ENCODE measurements at places on chromosomes 4 and X.

DNA sequence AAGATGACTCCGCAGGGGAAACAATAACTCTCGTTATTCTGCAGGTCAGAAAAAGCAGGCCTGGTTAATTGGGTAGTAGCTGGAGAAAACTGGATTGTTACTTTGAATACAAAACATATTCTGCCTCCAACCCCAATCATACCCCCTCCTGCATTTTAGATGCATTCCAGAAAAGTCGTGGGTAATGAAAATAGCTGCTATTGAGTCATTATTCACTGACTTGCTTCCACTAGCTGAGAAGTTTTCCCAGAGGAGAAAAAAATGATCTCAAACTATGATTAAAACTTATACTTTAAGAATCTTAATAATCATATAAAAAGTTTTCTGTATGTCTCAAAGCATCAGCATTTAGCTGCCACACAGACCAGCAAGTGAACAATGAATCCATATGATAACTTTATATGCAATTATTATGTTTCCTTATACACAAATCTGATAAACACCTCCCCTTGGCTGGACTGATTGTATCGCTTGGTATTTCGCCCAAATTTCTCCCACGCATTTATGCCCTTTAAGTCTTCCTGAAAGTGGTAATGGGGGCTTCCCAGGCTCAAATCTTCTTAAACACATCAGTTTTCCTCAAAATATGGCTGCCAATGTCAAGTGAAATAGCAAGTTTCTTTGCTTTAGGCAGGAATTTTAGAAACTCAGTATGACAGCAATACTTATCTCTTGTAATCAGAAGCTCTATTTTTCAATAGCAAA, 181.0 kb downstream of the LDB2 start:
- no peak for DNase-seq

DNA sequence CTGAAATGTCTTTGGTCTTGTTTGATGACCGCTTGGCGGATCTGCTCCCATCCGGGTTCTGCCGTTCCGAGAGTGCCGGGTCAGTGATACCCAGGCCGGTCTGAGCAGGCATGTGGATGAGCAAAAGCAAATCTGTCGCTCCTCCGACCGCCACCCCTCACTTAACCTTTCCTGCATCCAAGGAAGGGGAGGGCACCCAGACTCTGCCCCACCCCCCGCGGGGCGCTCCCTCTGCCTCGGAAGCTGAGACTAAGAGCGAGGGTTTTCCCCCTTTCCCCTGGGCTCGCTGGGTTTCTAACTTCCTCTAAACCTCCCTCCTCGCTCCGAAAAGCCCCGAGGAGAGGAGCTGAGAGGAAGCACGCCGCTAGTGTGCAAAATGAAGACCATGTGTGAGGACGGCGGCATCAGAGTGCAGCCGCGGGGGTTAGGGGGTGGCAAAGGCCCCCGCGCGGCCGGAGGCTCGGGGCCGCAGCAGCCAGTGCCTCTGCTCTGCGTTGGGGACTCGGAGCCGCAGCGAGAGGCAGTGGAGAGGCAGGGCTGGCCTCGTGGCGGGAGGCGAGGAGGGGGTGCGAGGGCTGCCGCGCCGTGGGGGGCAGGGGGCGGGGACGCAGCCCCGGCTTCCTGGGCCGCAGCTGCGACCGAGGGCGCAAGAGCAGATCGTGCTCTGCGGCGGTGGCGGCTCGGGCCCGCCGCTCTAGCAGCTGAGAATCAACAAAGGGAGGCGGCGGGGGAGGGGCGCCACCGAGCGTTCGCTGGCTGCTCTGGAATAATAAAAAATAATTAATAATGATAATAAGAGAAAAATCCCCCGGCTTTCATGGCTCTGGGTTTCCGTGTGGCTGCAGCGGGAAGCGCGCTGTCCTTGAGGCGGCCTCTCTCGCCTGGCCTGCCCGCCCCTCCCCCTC, 55.8 kb upstream of the BCOR start:
- no peak for DNase-seq

GRCh38 chr4:95293014-95293413, 255.8 kb downstream of the UNC5C start:
- DNase-seq: no peak

DNA sequence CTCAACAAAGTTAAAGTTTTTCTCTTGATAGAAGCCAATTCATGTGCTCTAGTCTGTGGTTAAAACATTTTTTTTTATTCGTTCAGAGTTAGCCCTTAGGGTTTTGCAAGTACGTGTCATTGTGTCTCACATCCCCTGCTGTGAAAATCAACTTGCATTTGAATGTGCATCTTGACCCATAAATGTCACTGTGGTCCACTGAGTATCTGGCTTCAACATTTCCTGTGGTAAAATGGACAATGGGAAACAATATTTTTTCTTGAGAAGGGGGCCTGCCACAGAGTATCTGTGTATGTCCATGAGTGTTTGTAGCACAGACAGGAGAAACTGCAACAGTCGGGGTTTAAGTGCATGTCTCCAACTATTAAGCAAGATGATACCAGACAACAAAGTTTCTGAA, 554.8 kb upstream of the TENM3 start:
- no peak for DNase-seq

GRCh38 chr4:6020613-6021012, 2.4 kb upstream of the C4orf50 start:
- no peak for DNase-seq

DNA sequence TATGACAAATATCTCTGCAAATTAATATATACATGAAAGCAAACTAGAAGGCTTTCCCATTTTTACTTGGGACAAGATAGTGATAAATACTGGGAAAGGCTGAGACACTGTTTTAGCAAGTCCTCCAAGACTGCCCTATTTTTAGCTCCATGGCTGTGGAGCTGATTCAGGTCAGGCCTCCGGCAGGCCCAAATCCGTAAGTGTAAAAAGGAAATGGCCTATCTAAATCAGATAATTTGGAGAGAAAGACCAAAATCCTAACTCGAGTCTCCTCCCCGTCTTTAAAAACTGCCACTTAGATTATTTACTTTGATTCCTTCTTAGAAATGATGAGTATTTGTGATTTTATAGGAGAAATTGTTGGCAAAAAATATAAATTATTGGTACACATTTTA, 2.9 kb downstream of the OTUD4 start:
- DNase-seq: no peak

DNA sequence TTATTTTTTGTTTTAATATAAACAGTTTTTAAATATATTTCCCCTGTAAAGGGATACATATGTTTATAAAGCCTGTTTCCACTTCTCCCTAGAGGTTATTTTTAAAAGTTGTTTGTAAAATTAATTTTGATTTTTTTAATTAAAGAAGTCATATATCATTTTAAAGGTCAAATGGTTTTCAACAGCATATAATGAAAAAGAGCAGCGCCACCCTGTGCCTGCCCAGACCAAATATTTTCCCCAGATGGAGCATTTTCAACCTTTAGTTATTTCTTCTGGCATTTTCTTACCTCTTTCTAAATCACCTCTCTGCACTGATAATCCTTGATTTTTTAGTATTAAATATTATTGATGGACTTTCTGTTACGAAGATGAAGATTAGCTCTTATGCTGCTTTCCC, 21.0 kb downstream of the MSX1 start:
- DNase-seq: no peak

- DNase-seq: no peak
Measured at GRCh38 chr4:180394312-180394711, 1848.9 kb upstream of the TENM3 start.

DNA sequence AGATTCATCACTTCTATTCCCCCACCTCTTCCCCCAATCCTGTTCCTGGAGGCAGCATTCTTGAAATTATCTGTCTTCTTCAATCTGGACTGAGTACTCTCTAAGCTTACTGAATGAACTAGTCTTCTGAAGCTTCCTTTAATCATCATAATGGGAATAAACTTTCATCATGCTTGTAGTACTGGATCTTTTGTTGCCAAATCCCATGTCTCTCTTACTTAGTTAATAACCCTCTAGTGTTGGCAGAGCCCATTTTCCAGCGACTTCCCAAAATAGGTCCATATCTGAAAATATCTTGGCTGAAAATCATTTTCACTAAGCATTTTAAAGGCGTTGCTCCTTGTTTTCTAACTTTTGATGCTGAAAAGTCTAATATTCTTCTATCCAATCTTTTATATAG, 39.6 kb downstream of the RPS6KA3 start:
- no peak for DNase-seq

GRCh38 chrX:153644356-153645125, 2.5 kb upstream of the DUSP9 start:
- no peak for DNase-seq

- no peak for DNase-seq
Measured at GRCh38 chrX:38750551-38750950, 50.7 kb upstream of the MID1IP1 start.

GRCh38 chrX:69278031-69278687, 112.9 kb upstream of the PJA1 start:
- no peak for DNase-seq

- no peak for DNase-seq
Measured at GRCh38 chrX:63656871-63657580, 128.0 kb downstream of the ARHGEF9 start.

- no peak for DNase-seq
Measured at GRCh38 chr4:18767921-18768320, 746.4 kb upstream of the LCORL start.

GRCh38 chrX:154051201-154051810, 31.6 kb upstream of the IRAK1 start:
- peak; percentile 45 for DNase-seq

GRCh38 chr4:89724716-89725115, 112.2 kb downstream of the SNCA start:
- no peak for DNase-seq

GRCh38 chr4:168995537-168996295, 14.3 kb downstream of the CBR4 start:
- DNase-seq: no peak

- DNase-seq: no peak
Measured at GRCh38 chr4:136650541-136651277, 881.6 kb downstream of the PCDH18 start.

DNA sequence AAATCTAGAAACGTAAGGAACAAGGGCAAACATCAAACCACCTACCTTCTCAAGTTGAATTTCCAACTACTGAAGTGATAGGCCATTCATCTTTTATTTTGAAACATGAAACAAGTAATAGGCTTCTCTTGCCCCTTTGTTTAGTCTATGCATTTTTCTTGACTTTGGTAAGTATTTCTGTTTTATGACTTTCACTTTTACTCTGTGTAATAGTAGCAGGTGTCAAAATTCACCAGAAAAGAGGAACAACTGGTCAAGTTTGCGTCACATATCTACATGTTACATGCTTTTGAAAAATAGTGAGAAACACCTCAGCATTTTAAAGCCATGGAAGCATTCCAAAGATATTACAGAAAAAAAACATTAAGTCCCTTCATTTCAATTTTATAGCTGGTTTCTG, 157.1 kb upstream of the FTHL17 start:
- DNase-seq: no peak

DNA sequence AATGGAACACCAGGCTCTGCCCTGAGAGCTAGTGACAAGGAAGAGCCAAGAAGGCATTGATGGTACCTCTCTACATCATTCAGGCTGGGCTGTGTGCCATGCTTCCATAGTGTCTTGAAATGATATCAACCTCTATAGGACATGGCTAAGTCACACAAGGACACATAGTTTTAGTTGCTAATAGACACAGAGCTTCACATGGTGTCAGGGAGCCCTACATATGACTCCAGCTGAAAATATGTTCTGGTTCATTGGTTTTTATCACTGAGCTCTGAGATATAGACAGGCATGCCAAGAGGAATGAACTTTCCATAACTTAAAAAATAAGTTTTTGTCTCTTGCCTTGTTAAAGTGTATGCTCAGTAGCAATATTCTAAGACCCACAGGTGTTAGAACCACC, 72.1 kb upstream of the PRKG2 start:
- no peak for DNase-seq

- peak; percentile 10 for DNase-seq
Measured at GRCh38 chr4:120065974-120066516, 603 bp downstream of the MAD2L1 start.

DNA sequence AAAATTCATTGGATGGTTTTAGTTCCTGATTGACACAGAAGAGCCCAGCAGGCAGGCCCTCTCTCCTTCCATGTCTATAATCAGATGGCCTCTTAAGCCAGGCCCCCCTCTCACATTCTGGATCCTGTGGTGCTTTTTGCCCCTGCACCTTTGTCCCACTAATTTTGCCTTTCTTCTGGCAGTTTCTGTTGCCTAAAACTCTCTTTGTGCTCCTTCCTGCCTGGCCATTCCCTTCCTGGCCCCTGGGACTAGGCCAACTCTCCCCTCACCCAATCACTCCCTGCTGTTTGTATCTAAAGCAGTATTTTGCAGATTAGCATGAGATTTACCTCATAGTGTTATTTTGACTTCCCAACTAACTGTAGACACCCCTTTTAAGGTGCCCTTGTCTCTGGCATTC, 42.7 kb upstream of the DDX3X start:
- no peak for DNase-seq

DNA sequence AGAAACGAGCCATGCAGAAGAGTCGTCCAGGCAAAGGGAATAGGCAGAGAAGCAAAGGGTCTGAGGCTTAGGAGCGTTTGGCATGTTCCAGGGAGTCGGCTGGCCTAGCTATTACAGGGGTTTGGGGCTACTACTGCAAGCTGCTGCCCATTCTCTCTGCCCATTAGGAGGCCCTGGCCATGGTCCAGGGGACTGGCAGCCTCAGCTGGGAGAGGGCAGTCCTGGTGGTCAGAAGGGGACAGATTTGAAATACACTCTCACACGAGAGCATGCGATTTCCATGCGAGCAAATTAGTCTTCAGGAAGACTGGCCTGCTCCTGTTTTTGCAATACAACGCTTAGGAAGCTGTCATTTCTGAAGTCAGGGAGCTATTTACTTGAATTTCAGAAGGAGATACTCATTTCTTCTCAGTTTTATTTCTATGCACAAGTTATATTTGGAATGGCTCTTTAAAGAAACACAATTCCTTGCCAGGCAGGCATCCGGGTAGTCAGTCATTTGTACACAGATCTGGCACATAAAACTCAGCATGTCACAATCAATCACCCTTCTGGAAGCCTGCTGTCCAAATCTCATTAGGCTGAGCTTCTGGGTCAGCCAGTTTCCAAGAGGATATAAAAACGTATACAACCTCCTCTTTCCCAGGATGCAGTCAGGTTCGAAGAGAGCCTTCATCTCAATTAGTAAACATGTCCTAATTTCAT, 27.0 kb downstream of the PROM1 start:
- DNase-seq: no peak

DNA sequence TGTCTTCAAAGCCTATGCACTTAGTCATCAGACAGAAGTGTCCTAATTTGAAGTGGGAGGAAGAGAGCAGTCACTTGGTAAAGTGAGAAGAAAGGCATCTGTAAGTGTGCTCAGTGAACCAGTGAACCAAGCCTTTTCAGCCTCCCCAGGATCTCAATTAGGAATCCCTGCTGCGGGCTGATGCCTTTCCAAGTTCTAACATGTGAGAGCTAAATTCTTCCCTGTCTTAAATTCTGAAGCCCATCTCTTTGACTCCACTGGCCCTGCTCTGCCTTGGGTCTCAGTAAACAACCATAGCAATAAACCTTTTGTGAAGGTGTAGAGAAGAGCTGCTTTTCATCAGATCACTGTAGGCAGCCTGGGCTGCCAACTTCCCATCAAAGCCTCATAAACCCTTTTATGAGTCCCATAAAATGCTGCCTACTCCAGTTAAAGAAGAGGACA, 701.2 kb upstream of the LCORL start:
- DNase-seq: no peak
